Upper lobe of right lung (tissue), 1 donor: ENCODE measurements at places on chromosomes 12 and 14.

DNA sequence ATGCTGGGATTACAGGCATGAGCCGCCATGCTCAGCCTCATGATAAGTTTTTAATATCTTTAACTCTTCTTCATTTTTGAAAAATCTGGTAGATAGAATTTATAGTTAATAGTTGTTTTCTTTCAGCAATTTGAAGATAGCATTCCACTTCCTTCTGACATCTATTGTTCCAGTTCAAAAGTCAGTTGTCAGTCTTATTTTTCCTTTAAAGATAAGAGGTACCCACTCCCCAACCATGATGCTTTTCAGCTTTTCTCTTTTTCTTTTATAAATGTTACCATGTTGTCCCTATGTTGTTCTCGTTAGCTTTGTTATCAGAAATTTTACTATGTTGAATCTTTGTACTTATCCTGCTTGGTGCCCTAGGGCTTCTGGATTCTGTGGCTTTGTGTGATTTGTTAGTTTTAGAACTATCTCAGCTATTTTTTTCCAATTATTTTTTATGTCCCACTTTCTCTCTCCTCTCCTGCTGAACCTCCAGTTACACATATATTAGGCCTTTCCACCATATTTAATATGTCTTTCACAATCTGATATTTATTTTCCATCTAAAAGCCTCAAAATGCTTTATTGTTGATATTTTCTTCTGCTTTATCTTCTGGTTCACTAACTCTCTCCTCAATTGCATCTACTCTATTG, 181.6 kb upstream of the FOXN3 start:
- no peaks in the 10 kb centered on the region for H3K36me3 ChIP-seq
- H3K27ac ChIP-seq = no peak overlapping the region
- no peaks in the 10 kb centered on the region for H3K27me3 ChIP-seq

GRCh38 chr14:69675245-69675583, 63.8 kb downstream of the SUSD6 start:
- no peak for DNase-seq
- no peak overlapping the region for H3K4me3 ChIP-seq
- H3K4me1 ChIP-seq = peaks cover 62% of the 10 kb centered on the region
- no peaks in the 10 kb centered on the region for H3K36me3 ChIP-seq

DNA sequence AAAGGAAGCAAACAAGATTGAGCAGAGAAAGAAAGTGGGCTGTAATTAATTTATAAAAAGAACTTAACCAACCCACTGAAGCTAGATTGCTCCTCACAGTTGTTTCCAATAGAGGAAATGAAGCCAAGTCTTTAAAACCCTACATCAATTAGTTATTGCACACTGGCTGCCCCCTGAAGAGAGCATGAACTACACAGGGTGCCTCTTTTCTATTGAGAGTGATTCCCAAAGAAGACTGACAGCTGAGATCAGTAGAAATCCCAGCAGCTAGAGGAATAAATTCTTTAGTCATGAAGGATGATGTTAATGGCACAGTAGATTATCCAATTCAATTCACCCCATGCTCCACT, 8.6 kb upstream of the USP15 start:
- H3K4me3 ChIP-seq = no peak overlapping the region
- no peak for DNase-seq
- H3K36me3 ChIP-seq = no peaks in the 10 kb centered on the region
- H3K4me1 ChIP-seq = peaks cover 4% of the 10 kb centered on the region
- no peaks in the 10 kb centered on the region for H3K27me3 ChIP-seq

GRCh38 chr14:29865299-29865698, 62.3 kb downstream of the PRKD1 start:
- H3K4me1 ChIP-seq = no peaks in the 10 kb centered on the region
- no peaks in the 10 kb centered on the region for H3K27me3 ChIP-seq
- no peak overlapping the region for H3K4me3 ChIP-seq
- no peak overlapping the region for H3K27ac ChIP-seq

DNA sequence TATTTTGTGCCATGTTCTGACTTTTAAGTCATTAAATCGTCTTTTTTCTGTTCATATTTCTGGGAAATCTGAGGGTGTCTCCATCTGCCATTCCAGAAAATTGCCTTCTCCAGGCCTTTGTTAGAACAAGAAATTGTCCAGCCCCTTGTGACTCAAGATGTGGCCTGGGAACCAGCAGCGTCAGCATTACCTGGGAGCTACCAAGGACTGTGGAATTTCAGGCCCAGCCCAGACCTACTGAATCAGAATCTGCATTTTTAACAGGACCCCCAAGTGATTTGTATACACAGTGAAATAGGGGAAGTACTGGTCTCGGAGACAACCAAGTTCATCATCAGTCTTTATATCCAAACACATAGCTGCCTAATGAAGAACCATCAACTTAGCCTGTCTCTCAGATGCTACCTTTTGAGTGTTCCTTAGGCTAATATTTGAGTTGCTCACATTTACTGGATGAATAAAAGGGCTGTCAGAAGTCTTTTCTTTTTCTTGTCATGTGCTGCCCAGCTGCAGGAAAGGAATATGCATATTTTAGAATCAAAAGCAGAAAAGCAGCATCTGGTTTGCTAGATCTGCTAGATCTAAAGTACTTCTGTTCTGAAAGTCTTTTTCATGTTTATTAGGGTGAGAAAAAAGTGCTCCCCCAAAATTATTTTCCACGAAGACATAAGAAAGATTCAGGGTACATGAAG, 21.2 kb downstream of the GPHB5 start:
- no peaks in the 10 kb centered on the region for H3K27me3 ChIP-seq
- no peaks in the 10 kb centered on the region for H3K4me1 ChIP-seq
- DNase-seq = no peak
- H3K4me3 ChIP-seq = no peak overlapping the region
- H3K36me3 ChIP-seq = no peaks in the 10 kb centered on the region

GRCh38 chr14:89428173-89428523, 11.1 kb upstream of the FOXN3 start:
- H3K4me1 ChIP-seq = peaks cover 19% of the 10 kb centered on the region
- DNase-seq = no peak
- H3K27ac ChIP-seq = no peak overlapping the region
- H3K36me3 ChIP-seq = no peaks in the 10 kb centered on the region

DNA sequence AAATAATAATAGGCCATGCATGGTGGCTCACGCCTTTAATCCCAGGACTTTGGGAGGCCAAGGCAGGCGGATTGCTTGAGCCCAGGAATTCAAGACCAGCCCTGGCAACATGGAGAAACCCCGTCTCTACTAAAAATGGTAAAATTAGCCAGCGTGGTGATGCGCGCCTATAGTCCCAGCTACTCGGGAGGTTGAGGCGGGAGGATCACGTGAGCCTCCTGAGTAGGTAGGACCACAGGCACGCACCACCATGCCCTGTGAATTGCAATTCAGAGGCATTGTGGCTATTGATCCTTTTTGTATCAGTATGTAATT, 2.3 kb downstream of the ARHGDIB start:
- H3K27me3 ChIP-seq = no peaks in the 10 kb centered on the region
- H3K4me1 ChIP-seq = peaks cover 28% of the 10 kb centered on the region
- no peak for DNase-seq
- peak overlapping the region; percentile 85 for H3K27ac ChIP-seq
- peak overlapping the region; percentile 60 for H3K4me3 ChIP-seq

GRCh38 chr12:123267991-123268843, 3.4 kb downstream of the CDK2AP1 start:
- H3K4me3 ChIP-seq = no peak overlapping the region
- no peaks in the 10 kb centered on the region for H3K27me3 ChIP-seq
- H3K4me1 ChIP-seq = peaks cover 33% of the 10 kb centered on the region
- H3K36me3 ChIP-seq = peaks cover 18% of the 10 kb centered on the region
